ENCODE measurements at places on chromosomes 5 and 9.

DNA sequence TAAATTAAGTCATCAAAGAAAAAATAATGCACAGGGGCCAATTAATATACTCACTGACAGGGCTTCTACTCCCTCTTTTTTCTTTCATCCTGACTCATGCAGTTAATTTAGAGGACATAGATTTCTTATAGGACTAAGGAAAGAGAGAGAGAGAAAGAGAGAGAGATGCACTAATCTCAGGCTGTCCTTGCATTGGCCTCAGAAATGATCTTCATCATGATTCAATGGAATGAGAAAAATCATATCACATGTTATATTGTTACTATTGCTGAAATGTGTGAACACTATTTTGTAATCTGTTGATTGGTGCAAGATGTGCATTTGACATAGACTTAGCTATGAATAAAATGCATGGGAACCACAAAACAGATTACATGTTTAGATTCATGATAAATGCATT, 608.3 kb upstream of the NUDT12 start:
- DNase-seq: no peak

- no peak for DNase-seq
Observed at GRCh38 chr5:145360936-145361335, 474.2 kb downstream of the PRELID2 start.

DNA sequence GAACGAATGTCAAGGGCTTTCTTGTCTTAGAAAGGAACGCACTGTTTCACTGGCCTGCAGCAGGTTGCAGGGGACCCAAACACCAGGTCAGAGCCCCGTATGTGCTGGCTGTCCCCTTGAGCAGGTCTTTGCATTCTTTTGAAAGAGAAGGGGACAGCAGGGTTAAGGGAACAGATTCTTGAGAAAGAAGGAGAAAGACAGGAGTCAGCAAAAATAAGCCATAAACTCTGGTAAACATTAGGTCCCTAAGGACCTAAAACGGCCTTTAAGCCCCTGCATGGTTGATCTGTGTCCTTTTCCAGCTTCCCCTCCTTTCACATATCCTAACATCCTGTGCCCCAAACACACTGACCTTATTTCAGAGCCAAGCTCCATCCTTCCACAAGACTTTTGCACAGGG, 190.8 kb upstream of the ADRA1B start:
- DNase-seq: no peak

DNA sequence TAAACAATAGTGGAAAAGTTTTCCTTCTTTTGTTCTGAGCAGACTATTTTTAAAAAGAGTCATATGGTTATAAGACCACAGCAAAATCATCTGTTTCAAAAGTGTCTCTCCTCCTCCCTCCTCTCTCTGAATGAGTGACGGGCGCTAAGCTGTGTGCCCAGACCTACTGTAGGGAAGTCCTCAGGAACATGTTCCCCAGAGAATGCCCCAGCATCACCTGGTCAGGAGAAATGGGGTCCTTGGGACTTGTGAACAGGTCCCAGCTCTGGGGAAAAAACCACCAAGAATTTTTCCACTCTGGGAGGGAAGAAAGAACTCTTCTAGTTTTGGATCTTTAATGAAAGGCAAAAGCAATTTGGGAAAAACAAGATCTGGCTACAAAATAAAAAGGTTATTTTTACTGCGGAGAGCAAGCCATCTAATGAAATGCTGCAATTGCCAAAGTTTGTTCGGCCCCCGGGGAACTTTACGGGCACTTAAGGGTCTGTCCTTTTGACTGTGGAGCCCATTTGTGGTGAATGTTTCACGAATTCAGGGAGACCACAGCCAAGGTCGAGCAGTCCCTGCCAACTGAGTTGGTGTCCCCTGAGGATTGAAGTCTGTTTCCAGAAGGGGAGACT, 25.9 kb downstream of the BOD1 start:
- no peak for DNase-seq

DNA sequence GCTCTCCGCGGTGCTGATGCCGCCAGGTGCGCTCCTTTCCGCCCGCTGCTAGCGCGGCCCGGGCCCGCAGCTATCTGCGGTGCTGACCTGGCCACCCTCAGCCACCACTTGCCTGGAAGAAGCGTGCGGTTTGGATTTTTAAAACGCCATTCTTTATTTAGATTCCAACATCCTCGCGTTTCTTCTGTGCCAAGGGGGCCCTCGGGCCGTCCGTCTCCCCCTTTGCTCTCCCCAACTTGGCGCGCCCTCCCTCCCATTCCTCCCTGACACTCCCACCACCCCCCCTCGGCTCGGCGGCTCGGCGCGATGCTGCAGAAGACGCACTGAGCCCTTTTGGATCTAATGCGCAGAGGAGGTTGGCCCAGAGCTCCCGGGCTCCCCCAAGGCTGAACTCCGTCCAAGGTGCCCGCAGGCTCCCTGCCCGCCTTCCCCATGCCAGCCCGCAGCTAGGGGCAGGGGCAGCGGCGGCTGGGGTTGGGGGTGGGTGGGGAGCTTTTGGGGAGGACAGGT, at the start of gene BARHL1:
Gene BARHL1 (plus strand): TSS at position 331 of the 510 bp plus-strand sequence. CDS start 192 bp downstream, outside the sequence.
- no peak for DNase-seq

DNA sequence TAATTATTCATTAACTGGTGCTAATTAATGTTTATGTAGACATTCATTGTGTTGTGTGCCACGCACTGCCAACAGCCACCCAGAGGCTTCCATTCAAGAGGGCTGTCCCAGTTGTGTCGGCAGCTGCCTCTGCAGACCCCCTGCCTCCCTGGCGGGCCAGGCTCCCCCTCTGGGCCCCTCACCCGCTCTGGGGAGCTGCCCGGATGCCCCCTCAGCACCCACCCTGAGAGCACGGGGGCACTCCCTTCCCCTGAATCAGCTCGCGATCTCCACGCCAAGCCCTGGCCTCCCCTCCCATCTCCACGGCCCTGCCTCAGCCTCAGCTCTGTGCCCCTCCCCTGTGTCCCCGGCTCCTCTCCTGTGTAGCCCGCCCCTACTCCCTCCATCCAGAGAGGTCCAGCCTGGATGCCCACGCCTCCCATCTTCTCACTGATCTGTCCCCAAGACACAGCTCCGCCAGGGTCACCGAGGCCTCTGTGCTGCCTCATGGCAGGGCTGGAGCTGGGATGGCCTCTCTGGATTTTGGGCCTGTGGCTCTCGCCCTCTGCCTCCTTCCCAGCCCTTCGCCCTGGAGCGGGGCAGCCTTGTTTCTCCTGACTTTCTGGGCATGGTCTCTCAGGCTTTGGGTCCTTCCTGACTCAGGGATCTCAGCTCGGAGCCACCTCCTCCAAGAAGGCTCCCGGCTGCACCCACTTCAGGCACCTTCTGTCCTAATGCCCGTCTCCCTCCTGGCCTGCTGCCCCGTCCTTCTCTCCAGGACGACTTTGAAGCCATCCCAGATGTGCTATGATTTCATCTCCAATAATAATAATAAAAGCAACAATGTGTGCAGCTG, 16.0 kb upstream of the SLC9A3 start:
- DNase-seq: no peak

DNA sequence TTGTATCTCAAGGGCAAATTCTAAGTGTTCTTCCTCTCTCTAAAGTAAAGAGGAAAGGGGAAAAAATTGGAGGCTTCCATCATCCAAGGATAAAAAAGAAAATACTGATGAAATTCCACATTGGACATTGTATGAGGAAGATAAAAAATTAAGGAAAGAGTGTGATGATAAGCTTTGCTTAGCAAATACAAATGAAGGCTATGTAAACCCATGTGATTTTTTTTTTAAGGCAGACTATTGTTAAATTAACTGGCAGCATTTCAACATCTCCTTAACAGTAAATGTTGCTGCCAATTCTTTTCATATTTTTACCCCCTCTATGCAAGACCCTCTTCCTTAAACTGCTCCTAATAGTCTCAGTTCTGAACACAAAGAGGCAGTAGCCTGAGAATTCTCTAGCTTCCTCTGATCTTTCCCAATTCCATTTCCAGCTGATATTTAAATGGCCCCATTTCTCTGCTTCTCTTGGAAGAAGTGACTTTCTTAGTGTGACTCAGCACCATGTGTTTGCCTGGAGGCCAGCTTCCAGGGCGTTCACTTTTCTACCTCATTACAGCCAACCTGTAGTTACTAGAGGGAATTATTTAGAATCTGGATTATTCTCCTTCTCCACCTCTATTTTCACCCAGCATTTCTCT, 159.7 kb downstream of the TLE1 start:
- DNase-seq: no peak

DNA sequence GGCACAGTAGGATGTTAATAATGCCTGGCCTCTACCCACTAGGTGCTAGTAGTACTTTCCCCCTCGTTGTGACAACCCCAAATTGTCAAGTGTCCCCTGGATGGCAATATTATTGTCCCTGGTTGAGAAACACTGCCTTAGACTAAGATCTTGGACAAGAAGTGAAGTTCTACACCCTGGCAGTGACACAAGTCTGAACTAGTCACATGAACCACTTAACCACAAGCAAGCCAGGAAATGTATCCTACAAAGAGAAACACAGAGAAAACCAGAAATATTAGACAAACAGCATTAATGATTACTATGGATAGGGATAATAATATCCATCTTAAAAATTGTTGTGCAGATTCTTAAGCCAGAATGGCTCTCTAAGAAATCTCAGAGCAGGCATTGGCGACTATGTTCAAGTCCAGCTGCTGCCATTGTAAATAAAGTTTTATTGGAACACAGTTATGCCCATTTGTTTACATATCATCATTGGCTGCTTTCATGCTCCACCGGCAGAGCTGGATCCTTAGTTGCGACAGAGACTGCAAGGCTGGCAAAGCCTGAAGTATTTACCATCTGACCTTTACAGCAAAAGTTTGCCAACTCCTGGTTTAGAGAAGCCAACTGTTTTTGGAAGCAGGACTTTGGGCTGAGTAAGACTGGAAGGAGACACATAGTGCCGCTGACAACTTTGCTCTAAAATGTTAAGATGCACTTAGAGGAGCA, 80.8 kb downstream of the NTRK2 start:
- DNase-seq: no peak

DNA sequence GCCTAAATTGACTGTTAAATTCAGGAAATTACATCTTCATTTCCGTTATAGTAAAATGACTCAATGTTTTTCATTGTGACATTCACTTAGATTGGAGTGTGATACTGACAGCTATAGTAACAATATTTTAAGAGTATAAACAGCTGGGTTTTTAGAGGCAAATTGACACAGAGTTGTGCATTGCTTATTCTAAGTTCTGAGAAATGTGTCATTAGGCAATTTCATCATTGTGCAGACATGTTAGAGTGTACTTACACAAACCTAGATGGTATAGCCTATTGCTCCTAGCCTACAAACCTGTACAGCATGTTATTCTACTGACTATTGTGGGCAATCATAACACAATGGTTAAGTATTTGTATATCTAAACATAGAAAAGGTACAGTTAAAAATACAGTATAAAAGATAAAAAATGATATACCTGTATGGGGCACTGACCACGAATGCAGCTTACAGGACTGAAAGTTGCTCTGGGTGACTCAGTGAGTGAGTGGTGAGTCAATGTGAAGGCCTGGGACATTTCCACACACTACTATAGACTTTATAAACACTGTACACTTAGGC, 132.7 kb downstream of the PDE4D start:
- DNase-seq: no peak

GRCh38 chr5:112708103-112708622, 29.5 kb upstream of the APC start:
- no peak for DNase-seq

DNA sequence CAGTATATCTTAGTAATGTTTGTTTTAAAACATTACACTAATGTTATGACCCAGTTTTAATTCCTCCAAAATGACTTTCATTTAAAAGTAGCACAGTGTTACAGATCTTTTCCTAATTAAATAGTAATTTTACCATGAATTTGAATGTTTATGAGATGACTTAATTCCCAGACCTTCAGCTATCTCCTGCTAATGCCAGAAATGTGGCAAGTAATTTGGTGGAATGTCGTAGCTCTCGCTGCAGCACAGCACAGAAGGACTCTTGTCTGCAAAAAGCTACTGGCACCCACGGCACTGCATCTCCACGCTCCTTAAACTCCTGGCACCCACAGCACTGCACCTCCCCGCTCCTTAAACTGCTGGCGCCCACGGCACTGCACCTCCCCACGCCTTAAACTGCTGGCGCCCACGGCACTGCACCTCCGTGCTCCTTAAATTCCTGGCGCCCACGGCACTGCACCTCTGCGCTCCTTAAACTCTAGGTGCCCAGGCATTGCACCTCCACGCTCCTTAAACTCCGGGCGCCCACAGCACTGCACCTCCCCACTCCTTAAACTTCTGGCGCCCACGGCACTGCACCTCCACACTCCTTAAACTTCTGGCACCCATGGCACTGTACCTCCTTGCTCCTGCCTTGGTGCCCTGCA, 163.1 kb downstream of the CDK5RAP2 start:
- no peak for DNase-seq

DNA sequence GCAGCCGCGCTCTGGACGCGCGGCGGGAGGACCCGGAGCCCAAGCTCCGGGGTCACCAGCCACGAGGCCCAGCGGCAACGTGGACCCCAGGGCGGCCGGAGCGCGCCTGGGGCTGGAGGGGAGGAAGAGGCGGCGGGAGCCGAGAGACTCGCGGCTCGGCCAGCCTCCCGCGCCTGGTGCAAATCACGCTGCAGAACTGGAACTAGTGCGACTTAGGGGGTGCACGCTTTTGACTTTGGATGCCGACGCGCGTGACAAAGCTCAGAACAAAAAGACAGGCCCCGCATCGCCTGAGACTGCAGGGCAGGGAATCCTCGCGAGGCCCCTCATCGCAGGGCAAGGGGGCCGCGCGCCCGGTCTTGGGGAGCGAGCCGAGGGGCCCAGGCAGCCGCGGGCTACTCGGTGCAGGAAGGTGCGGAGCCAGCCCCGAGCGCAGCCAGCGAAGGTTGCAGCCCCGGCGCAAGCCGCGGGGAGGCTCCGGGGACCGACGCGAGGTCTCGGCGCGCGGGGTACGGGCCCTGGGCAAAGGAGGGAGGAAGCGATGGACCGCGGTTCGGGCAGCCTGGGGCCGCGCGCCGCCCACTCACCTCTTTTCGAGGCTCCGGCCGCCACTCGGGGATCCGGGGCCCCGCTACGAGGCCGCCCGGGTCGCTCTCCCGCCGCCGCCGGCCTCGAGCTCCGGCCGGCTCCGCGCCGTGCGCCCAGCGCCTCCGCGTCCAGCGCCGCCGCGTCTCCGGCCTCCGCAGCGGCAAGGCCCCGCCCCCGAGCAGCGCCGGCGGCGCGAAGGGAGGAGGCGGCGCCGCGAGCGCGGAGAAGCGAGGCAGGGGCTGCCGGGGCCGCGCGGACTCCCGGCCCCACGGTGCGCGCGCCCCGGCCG, at the start of gene GOLM1:
Gene GOLM1 (minus strand): TSS at position 735 of the 877 bp plus-strand sequence. CDS start 20,238 bp downstream, outside the sequence.
- DNase-seq: no peak

- DNase-seq: no peak
Observed at GRCh38 chr5:168273056-168273980, 18.1 kb upstream of the WWC1 start.

DNA sequence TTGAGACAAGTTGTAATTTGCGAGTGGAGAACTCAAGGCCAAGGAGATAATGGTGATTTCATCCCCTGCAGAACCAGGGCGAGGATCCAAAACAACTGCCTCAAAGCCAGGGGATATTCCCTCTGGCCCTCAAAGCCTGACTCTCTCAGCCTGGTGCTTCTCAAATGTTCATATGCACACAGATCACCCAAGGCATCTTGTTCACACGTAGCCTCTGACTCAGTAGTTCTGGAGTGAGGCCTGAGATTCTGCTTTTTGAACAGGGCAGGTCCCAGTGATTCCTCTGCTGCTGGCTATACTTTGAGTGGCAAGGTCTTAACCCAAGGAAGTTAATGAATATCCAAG, 30.2 kb upstream of the WWC1 start:
- no peak for DNase-seq

All from vagina (tissue), 2 donors.